ENCODE measurements at places on chromosomes 5 and 9. TPM values are rescaled to one million over a fixed set of nuclear protein-coding genes. Genes with fewer than 3 reads are reported as not detected.

The ADRB2 gene
- 78.9 TPM for total RNA-seq

DNA sequence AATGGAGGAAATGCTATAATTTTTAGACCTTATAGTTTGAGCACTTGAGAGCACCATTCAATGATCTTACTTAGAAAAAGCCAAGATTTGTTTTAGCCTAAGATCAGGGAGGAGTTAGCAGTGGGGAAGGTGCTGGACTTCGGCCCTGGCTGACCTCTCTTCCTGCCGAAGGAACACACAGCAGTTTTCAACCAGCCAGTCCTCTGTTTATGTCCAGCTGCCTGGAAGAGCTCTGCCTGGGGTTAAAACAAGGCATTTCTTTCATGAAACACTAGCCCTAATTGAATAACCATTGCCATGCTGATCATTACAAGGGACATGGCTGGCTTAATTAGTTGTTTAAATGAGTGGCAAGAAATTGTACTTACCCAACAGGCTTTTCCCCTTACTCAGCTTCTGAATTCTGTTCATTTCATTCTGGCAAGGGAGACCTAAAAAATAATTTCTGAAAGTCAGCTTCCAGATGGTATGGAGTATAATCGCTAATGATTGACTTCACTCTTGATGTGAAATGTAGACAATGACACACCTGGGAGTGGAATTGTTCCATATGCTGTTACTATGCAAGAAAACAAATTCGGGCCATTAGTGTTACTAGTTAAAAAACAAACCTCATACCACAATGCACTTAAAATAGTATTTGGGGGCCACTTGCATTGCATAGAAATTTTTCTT, 514.2 kb downstream of the SPOCK1 start:
- H3K27ac ChIP-seq: no peak overlapping the region
- no peaks in the 10 kb centered on the region for H3K4me1 ChIP-seq
- H3K36me3 ChIP-seq: no peaks in the 10 kb centered on the region
- DNase-seq: no peak
- no peaks in the 10 kb centered on the region for H3K27me3 ChIP-seq

DNA sequence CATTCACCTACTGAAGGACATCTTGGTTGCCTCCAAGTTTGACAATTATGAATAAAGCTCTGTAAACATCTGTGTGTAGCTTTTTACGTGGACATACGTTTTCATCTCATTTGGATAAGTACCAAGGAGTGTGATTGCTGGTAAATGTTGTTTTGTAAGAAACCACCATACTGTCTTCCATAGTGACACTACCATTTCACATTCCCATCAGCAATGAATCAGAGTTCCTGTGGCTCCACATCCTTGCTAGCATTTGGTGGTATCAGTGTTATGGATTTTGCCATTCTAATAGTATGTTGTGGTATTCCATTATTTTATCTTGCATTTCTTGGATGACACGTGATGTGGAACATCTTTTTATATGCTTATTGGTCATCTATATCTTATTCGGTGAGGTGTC, 78.4 kb upstream of the RASGRF2 start:
- no peaks in the 10 kb centered on the region for H3K4me1 ChIP-seq
- no peaks in the 10 kb centered on the region for H3K27me3 ChIP-seq
- H3K36me3 ChIP-seq: peaks cover 8% of the 10 kb centered on the region
- DNase-seq: no peak

The LURAP1L gene
- total RNA-seq: not detected

- H3K4me1 ChIP-seq: no peaks in the 10 kb centered on the region
- no peaks in the 10 kb centered on the region for H3K27me3 ChIP-seq
- H3K36me3 ChIP-seq: no peaks in the 10 kb centered on the region
- H3K4me3 ChIP-seq: no peak overlapping the region
Measured at GRCh38 chr5:63127054-63127453, 548.4 kb downstream of the LRRC70 start.

The C5orf58 gene
- not detected for total RNA-seq
